NCI-H2081 (cell line): ENCODE measurements at places on chromosomes 1 and 21.

GRCh38 chr1:178614286-178614685, 101.4 kb downstream of the TEX35 start:
- no peak for DNase-seq

DNA sequence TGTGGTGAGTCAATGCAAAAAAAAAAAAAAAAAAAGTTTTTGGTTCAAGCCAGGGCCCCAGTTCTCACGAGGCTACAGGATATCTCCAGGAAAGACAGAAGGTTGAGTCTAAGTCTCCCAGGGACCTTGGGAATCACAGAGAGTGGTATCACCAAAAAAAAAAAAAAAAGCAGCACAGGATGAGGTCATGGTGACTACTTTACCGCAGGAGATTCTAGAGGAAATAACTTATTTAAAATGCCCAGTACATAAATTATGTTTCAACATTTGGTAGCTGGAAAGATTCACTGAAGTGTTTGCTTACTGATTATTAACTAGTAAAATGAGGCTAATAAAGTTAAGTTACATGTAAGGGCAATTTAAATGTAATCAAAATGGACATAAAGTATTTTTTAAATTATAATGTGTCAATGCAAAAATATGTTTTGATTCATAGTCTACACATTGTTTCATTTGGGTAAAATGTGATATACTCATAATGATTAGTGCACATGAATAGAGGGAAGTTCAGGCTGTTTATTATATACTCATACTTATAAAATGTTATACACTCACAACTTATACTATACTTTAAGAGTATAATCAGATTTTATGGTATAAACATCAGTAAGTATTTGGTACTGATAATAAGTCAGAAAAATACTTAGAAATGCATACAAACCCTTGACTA, 84.1 kb downstream of the PLPPR5 start:
- no peak for DNase-seq

- DNase-seq: no peak
Observed at GRCh38 chr1:11364170-11364569, 91.2 kb downstream of the UBIAD1 start.

DNA sequence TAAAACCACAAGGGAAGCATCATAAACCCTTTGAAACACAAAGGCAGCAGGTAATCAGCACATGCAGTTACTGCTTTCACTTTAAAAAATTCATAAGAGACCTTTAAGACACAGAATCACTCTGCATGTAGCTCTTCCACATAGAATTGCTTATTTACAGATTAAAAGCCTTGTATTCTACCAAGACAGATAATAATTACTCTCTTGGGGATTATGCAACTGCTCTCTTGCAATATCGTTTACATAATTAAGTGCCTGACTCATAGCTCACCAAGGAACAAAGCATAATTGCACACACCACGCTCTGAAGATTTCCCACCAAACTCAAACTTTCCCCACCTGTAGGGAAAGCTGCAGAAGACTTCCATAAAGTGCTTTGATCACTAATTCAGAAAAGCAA, 87.9 kb downstream of the VAV3 start:
- DNase-seq: no peak

DNA sequence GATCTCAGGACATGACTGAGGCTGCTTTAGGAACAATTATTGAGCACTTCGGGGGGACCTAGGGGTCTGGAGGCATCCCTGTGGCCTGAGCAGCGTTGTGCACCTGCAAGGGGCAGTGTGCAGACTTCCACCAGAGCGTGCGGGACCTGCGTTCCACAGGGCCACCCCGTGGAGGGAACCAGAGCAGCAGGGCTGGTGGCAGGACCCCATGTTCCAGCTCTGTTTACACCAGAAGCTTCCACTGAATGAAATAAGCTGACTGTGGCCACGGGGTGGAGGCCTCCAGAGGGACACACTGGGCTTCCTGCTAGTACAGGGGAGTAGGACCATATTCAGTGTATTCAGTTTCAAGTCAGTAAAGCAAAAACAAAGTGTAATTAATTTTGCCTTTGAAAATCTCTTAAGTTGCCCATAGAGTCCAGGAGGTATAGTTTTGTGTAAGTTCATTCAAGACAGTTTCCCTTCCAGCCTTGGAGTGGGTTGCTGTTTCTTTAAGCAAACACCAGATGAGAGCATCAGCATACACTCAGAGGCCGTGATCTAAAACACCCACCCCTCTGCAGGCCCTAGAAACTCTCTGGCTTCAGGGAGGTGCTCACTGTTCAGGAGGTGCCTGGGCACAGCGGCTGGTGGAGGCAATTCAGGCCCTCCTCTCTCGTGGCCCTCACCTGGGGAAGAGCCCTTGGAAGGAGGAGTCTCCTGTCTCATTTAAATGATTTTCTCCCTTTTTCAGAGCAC, 16.6 kb downstream of the SLC1A7 start:
- no peak for DNase-seq

GRCh38 chr1:204868340-204868700, 2.3 kb upstream of the NFASC start:
- no peak for DNase-seq

DNA sequence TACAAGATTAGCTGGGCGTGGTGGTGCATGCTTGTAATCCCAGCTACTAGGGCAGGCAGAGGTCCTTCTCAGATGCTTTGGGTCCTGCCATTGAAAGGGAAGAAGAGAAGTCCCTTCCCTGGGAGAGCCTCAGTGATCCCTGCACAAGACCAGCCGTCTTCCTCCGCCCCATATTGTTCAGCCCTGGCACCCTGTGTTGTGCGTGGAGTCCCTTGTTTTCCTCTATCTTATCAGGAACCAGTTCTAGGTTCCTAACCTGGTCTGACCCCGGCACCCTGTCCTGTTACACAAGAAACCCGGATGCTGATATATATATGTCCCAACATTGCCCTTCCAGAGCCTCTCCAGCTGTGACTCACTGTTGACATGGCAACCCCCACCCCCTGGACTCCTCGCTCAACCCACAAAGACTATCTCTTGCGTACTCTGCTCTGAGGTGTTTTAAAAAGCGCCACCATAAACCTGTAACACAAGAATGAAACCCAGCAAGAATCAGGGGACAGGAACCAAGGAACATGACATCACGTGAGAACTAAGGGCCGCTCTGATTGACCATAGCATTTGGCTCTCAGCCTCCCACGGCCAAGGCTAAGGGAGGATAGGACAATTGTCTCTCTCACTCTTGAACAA, 4.8 kb downstream of the MX2 start:
- DNase-seq: no peak

GRCh38 chr1:14738647-14739046, 140.2 kb downstream of the KAZN start:
- DNase-seq: no peak

GRCh38 chr1:243982447-243983018, 68.5 kb upstream of the ZBTB18 start:
- no peak for DNase-seq

DNA sequence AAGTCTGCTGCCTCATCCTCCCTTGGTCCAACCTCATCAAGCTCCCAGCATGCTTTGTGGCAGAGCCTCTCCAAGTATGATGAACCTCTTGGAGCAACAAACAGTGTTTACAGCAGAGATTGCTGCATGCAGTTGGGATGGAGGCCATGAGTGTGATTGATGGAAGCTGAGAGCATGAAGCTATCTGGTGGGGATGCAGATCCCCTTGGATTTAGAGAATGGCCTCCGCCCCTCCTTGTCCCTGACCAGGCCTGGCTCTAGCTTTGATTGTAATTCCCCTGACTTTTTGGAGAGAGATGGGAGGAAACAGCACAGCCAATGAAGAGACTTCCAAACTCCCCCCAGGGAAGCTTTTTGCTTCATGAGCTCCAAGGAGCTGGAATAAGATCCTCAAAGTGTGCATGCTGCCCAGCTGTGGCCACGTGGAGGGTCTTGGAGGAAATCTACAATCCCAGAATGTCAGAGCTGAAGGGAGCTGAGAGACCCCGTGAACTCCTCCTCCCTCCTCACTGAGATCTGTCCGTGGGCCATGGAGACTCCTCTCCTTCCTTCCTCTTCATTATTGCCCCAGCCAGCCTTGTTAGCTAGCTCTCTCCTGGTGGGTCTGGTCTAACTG, 165.3 kb upstream of the USP24 start:
- DNase-seq: no peak

DNA sequence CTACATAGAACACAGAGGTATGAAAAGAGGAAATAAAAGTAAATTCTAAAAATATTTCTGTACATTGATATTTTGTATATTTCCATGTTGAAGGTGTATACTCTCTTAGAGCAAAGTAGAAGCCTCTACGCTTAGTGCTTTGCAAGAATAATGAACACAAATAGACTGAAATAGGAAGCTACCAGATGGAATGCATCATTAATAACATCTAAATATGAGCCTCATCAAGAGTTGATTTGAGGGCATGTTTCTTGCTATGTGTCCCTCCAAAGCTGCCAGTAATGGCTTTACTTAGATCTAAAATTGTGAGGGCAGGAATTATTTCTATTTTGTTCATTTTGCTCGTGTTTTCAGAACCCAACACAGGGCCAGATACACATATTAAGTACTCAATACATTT, 94.4 kb downstream of the KCNT2 start:
- no peak for DNase-seq

GRCh38 chr1:215397106-215397505, 170.0 kb upstream of the KCTD3 start:
- DNase-seq: no peak

DNA sequence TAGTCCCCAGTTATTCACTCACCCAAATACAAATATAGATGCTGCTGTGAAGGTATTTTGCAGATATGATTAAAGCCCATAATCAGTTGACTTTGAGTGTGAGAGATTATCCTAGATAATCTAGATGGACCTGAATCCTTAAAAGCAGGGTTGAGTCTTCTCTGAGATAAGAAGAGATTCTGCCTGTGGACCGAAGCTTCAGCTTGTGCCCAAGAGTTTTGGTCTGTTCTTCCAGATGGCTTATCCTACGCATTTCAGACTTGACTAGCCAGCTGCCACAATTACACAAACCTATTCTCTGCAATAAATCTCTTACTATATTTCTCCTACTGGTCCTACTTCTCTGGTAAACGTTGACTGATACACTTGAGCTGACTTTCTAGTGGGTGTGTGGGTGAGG, 145.1 kb downstream of the KCNJ6 start:
- DNase-seq: no peak

GRCh38 chr1:201886103-201886885, 2.4 kb upstream of the SHISA4 start:
- DNase-seq: no peak

GRCh38 chr1:155466617-155466972, 96.0 kb downstream of the ASH1L start:
- no peak for DNase-seq

GRCh38 chr1:172746091-172746949, 87.4 kb downstream of the FASLG start:
- no peak for DNase-seq

DNA sequence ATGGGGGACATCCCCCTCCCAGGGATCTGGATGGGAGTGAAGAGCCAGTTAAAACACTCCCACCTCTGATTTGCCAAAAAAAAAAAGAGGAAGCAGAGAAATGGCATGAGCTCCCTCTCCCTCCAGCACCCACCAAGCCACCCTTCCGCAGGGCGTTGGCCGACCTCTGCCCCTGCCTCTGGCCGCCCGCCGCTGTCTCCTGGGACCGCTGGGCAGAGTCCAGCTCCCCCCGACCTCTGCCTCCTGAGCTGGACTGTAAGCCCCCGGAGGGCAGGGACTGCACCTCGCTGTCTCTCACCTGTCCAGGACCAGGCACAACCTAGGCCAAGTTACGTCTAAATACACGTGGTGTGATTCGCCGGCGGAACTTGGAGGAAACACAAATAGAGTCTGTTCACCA, 174.3 kb downstream of the PRDM16 start:
- no peak for DNase-seq

- DNase-seq: peak; percentile 46
Observed at GRCh38 chr1:203129501-203130231, 2.1 kb downstream of the ADORA1 start.

GRCh38 chr21:35559829-35560225, 500.5 kb downstream of the SETD4 start:
- no peak for DNase-seq

DNA sequence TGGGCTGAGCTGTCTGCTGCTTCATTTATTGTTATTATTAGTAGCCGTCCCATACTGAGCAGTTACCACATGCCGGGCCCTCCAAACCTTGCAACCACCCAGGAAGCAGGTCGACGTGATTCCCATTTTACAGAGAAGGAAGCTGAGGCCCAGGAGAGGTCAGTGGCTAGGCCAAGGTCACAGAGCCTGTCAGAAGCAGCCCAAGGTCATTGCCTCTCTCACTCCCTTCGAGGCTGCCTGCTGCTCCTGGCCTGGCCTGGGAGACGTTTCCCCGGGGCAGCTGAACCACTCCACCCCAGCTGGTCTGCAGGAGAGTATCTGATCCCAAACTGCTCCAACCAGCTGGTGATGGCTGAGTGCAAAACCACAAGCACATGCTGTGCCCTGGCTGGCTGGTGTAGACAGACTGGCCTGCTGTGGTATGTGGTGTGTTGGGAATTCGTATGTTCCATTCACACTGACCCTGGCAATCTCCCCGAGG, 6.5 kb downstream of the PADI4 start:
- DNase-seq: no peak

- DNase-seq: no peak
Observed at GRCh38 chr21:24470852-24471251, 1136.4 kb downstream of the MRPL39 start.

DNA sequence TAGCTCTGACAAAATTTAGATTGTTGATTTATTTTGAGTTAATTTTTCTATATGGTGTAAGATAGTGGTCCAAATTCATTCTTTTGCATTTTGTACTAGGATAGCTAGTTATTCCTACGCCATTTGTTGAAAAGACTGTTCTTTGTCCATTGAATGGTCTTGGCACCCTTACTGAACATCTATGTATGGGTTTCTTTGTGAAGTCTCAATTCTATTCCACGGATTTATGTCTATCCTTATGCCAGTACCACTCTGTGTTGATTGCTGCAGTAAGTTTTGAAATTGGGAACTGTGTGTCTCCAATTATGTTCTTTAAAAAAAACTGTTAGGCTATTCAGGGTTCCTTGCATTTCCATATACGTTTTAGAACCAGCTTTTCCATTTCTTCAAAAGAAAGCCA, 145.7 kb downstream of the ZNF644 start:
- no peak for DNase-seq

DNA sequence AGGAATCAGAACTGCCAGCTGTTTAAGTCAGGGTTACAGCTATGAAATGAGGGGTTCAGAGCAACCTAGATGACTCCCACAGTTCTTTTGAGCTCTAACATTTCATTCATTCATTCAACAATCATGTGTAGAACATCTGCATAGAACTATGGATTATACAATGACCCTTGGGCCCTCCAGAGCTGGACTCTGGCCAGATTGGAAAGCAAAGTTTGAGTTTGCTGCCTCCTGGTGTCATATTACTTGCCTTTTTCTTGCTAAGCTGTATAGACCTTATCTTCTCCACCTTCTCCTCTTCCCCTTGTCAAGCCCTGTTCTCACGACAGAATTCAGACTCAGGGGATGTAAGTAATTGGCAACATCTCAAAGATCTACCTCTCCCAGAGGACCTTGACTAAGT, 4.0 kb downstream of the CASQ2 start:
- peak; percentile 4 for DNase-seq

GRCh38 chr1:209051570-209051969, 531.9 kb upstream of the CAMK1G start:
- DNase-seq: no peak

DNA sequence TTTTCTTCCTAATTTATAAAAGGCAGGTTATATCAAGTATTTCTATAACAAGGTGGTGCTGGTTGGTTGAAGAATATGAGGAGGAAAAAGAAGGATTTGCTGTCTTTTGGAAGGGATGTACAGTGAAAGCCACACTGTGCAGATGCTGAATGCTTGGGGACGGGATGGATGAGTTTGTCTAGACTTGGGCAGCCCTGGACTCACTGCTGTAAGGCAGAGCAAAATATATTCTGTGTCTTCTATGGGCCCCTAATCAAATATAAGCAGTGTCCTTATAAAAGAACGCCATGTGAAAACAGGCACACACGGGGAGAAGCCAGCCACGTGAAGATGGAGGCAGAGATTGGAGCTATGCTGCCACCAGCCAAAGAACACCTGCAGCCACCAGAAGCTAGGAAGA, 47.4 kb downstream of the PHC2 start:
- DNase-seq: no peak
